ENCODE measurements at places on chromosomes 1 and 21.

GRCh38 chr1:84540759-84541158 is 33.5 kb downstream of the CTBS start:
- no peak for DNase-seq

DNA sequence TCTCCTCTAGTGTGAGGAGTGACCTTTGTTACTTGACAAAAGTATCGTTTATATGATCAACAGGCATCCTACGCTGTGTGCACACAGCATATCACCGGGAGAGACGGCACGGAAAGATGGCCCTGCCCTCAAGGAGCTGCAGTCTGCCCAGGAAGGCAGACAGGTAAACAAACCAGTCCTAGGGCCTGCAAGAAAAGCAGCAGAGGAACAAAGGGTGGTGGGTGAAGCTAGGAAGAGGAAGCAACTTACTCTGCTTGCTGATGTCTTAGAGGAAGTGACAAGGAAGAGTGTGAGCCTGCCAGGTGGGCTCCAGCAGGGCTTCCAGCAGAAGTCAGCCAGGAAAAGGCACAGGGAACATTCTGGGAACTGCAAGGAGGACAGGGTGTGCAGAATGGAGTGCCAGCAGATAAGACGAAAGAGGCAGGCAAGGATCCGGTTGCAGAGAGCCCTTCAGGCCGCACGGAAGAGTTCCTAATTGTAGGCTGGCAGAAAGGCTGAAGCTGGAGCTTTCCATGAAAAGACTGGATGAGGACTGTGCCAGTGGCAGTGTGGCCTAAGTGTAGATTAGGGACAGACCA is 106.7 kb downstream of the SLC45A1 start:
- DNase-seq, result no peak

DNA sequence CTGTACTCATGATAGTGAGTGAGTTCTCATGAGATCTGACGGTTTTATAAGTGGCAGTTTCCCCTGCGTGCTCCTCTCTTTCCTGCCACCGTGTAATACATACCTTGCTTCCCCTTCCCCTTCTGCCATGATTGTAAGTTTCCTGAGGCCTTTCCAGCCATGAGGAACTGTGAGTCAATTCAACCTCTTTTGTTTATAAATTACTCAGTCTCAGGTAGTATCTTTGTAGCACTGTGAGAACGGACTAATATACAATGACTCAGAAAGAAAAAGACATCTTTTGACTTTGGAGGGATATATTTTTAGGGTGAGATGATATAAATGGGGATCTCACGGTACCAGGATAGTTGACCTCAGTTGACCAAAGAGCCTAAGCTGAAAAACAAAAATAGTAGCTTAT is 74.7 kb upstream of the BACH1 start:
- DNase-seq, result no peak

GRCh38 chr1:203204756-203205155 is 18.3 kb upstream of the CHI3L1 start:
- DNase-seq, result no peak

DNA sequence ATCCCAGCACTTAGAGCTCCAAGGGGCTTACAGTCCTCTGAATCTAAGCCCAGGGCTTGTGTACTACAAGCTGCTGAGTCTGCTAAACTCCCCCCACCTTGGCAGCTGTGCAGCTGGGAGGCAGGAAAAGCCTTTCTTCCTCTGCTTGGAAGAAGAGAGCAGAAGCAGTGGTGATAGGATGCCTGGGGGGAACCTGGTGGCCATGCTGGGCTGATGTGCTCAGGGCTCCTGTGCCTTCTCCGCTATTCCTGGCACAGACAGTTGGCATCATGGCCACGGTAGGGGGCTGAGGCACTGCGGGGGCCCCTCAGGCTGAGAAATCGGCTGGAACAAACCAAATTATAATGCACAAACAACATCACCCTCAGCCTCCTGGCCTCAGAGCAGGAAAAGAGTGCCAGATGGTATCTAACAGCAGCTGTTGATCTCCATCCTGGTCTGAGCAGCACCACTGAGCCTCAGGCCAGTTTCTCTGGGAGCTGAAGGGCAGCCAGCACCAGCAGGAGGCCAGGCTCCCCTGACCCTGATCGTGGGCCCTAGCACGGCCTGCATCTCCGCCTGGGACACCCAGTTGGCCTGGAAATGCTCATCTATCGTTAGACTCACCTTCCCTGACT is 35.8 kb downstream of the ECE1 start:
- no peak for DNase-seq

All from epithelial cell of proximal tubule (primary cell).